NCI-H2107 (cell line): ENCODE measurements at places on chromosomes 13 and 19.

DNA sequence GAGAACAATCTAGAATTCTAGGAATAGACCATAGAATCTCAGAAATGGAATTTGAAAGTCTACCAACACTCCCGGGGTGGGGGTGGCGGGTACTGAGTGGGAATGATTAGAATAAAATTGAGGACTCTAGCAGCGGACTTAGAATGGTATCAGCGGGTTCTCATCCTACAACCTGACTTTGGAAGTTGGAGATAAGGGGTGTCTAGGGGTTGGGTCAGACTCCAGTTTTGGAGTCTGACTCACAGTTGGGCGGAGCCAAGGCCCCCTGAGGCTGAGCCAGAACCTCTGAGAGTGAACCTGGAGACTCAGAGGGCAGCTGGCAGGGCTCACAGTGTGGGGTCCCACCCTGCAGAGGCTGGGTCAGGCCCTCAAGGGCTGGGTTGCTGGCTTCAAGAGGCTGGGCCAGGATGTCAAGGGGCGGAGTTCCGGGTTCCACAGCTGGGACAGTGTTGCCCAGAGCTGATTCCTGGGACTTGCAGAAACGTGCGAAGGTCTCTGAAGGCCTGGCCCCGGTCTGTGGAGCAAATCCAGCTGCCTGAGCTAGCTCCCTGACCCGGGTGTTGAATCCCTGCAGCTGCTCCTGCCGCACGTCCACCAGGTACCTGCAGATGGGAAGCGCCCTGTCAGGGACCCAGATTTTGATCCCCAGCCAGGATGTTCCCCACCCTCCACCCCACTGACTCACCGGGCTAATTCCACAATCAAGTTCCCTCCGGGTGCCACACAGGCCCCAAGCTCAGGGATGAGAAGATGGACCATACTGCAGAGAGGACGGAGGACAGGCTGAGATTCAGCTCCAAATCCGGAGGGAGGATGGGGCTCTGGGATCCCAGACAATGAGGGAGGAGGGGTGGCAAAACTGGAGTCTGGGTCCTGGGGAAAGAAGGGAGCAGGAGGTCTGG, 1.6 kb upstream of the TNNI3 start:
- no peak for DNase-seq

GRCh38 chr19:2652504-2653099, 49.9 kb downstream of the GNG7 start:
- DNase-seq: no peak

DNA sequence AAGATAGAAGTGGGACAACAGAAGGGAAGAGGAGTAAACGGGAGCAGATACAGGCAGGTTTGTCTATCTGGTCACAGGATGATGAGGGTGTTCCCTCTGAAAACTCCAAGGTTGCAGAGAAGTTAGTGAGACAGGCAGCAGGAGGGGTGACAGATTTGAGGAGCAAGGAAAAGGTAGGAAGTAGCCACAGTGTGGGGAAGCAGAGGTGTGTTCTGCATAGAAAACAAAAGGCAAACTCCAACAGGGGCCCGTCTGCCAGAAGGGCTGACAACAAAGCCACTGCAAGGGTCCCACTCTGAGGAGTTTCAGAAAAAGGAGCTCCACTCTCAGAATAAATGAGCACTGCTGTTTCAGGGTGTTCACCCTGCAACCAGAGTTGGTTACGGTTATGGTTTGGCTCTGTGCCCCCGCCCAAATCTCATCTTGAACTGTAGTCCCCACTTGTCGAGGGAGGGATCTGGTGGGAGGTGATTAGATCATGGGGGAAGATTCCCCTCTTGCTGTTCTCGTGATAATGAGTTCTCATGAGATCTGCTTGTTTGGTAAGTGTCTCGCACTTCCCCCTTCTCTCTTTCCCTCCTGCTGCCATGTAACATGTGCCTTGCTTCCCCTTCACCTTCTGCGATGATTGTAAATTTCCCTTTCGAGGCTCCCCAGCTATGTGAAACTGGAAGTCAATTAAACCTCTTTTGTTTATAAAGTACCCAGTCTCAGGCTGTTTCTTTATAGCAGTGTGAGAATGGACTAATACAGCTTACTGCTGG, 32.1 kb downstream of the SMAD9 start:
- DNase-seq: no peak

DNA sequence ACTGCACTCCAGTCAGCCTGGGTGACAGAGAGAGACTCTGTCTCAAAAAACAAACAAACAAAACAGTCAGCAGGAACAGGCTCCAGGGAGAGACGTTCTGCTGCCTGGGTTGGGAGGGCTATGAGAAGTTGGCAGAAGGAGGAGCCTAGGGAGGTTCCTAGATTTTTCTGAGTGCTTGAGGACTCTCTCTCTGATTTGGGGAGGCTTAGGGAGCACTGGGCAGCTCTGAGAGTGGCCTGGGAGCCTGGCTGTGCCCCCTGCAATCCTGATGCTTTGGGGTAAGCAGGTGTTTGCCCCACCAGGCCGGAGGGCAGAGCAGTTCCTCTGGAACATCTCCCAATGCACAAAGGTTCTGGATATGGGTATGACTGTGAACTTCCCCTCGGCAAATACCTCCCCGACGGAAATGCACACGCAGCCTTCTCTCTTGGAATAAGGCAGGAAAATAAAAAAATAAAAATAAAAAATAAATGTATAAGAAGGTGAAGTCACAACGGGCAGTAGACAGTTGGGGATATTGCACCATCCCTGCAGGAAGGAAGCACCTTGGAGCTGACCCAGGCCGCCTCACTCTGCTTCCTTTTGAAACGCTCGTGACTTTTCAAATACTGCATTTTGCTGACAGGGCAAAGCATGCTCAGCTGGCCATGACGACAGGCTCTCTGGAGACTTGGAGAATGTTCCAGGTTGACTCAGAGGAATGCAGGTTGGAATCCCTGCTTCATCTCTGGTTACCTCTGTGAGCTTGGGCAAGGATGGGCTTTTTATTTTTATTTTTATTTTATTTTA, 26.5 kb upstream of the HOMER3 start:
- DNase-seq: no peak

- no peak for DNase-seq
Measured at GRCh38 chr13:106522898-106523525, 12.4 kb downstream of the EFNB2 start.

GRCh38 chr13:109819874-109820273, 33.5 kb upstream of the IRS2 start:
- no peak for DNase-seq

DNA sequence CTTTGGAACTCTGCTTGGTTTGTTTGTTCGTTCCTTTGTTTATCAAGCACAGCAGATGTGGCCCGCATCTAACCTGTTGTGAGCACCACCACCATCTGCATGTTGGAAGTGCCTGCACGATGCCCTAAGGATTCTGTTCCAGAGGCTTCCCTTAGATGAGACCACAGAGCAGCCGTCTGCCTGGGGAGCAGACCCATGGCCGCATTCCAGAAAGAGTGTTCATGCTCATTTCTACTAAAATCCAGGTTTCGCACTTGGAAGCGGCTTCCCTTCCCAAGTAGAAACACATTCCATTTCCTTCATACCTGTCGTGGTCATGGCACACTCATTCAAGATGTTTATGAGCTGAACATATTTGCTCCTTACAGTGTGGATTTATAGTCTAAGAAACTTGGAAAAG, 27.2 kb downstream of the COL4A2 start:
- no peak for DNase-seq

DNA sequence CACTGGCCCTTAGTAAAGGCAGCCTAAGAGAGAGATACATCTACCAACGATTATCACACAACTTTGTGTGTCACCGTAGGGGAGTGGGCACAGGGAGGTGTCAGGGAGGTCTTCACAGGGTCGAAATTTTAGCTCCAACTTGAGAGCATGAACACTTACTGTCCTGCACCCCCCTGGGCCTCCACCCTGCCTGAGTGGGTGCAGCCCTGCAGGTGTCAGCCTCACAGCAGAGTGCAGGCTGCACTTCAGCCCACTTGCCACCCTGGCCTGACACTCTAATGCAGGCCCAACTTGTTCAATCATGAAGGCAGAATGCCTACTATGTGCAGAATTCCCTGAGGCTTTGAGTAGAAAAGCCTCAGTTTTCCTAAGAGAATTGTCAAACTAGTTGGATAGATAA, 4.0 kb upstream of the SMAD9 start:
- no peak for DNase-seq

DNA sequence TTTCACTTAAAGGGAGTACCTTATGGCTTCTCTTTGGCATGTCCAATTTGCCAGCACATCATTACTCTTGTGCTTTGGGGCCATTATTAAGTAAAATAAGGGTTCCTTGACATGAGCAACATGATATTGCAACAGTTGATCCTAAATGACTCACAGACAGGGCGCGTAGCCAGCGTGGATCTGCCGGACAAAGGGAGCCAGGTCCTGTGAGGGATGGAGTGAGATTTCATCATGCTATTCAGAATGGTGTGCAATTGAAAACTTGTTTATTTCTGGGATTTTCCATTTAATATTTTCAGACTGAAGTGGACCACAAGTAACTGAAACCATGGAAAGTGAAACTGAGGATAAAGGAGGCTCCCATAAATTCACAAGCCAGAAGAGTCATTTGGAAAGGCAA, 48.6 kb upstream of the WASF3 start:
- DNase-seq: no peak

DNA sequence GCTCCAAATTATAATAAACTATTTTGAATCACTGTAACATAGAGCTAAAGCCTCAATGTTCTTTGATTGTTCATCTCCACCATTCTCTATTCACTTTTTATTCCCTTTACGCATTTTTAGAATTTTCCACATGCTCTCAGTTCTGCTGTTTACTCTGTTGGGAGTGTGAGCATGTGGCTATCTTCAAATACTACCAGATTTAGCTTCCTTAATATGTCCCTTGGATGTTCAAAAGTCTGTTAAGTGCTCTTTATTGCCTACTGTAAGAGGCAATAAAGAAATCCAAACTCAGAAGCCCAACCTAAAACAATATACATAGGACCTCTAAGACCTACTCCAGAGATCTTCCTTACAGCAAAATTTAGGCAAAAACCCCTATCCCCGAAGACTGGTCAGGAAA, 34.5 kb downstream of the MTMR6 start:
- DNase-seq: no peak

DNA sequence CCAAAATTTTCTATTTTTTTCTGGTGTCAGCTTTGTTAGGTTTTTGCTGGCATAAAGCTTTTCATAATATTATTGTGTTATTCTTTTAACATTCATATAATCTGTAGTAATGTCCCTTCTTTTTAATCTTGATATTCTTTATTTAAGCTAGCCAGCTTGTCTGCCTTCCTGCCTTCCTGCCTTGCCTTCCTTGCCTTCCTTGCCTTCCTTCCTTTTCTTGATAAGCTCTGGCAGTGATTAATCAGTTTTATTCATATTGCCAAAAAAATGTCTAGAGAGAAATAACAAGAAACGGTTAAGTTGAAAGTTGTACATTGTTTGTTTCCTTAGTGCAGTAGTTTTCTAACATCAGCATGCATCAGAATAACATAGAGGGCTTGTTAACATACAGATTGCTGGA, 257.5 kb downstream of the MAB21L1 start:
- no peak for DNase-seq

DNA sequence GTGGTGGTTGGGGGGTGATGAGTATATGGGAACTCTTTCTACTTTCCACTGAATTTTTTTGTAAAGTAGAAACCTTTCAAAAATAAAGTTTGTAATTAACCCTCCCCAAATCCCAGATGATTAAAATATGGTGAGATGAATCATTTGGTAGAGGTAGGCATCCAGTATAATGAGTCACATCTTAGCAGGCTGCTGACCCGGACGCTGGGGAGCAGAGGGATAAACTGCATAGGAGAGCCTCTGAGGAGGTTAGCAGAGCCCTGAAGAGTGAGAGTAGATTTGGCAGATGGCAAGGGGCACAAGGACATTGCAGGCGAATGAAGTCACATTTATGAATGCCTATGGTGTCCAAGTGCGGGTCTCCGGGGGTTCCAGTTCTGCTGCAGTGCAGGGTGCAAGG, 293.8 kb downstream of the FGF9 start:
- no peak for DNase-seq
